Neuronal stem cell (in vitro differentiated cells): ENCODE measurements at places on chromosomes 5 and 9.

- DNase-seq = no peak
Measured at GRCh38 chr5:67308988-67309688, 112.5 kb upstream of the CD180 start.

DNA sequence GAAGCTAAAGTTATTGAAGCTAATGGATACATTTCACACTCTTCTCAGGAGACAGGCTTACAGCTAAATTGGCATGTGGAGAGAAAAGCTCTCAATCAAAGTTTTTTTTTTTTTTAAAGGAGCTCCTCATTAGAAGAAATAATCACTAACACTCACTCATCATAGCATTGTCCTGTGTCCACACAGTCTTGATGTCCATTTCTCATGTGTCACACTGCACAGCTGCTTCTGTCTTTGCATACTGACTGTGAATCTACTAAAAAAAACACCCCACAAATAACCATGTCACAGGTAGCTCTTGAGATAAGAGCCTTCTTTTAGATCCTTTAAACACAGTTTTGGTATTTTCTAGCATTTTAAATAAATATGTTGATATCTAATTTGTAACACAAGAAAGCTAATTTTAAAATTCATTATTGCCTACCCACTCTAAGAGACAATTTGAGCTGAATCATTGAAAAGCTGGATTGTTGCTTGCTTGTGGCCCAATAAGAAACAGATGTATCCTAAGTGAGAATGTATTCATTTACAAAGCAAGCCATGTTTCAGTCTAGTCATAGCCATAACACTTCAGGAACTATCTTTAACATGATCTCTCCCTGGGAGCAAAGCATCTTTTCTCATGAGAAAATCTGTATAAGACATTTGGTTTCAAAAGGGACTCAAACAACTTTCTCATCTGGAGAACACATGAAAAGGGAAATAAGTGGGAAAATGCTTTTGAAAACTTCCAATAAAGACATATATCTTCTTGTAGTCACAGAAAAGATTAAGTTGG lies 48.1 kb upstream of the PCSK1 start:
- no peak for DNase-seq

DNA sequence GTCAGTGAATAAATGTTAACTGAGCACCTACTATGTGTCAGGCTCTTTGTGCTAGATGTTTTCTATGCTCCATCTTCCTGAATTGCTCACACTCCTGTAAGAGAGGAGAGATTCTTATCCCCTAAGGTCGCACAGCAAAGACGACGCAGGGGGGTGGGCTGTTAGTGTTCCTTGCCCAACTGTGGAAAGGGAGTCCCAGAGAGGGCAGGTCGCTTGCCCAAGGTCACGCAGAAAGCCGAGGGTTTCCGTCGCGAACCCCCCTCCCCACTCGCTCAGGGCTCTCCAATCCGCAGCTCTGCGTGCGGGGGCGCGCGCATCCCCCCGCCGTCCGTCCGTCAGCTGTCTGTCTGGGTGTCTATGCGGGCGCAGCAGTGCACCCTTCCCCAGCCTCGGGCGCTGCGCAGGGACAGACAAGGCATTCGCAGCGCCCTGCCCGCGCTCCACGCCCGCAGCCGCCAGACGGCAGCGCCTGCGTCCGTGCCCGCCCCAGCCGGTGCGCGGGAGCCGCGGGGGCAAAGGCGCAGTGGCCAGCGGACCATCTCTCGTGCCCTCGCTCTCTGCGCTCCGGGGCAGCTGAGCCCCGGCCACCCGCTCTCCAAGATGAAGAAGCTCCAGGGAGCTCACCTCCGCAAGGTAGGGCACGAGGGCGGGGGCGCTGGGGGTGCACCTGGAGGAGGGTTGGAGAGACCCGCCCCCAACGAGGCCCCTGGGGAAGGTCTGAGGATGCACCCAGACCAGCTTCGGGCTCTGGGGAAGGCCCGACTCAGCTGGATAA lies at the start of gene SLC6A7:
Gene SLC6A7 (plus strand): TSS at position 335 of the 775 bp plus-strand sequence. CDS start 266 bp downstream, at position 601.
- DNase-seq = no peak

- DNase-seq = no peak
Measured at GRCh38 chr5:32384621-32385020, 59.9 kb downstream of the ZFR start.

GRCh38 chr5:137822158-137822764 lies 45.4 kb upstream of the MYOT start:
- peak; percentile 52 for DNase-seq

GRCh38 chr5:132050661-132051552 lies 9.5 kb upstream of the IL3 start:
- no peak for DNase-seq

DNA sequence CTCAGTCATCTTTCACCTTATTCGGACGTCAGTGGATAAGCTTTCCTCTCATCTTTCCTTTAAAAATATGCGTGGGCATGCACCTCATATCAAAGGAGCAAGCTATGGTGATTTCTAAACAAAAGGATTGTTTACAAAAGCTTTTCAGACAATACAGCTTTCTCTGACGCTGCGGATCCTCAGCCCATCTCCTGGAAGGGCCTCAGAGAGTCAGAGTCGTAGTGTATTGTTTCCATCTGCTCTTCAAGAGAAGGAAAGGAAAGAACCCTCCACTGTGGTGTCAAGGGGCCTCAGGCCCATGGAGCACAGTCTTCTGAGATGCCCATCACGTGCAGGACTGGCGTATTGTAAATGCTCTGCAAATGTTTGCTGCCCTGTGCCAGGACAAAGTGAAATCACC lies 163.4 kb upstream of the MAP1B start:
- DNase-seq = no peak

- DNase-seq = no peak
Measured at GRCh38 chr9:122281368-122281767, 16.7 kb downstream of the MRRF start.

GRCh38 chr5:57054671-57055070 lies 102.7 kb upstream of the MIER3 start:
- no peak for DNase-seq

- no peak for DNase-seq
Measured at GRCh38 chr9:129750013-129750638, 2.7 kb downstream of the PTGES start.

- no peak for DNase-seq
Measured at GRCh38 chr5:59036274-59036961, 453.5 kb downstream of the RAB3C start.

DNA sequence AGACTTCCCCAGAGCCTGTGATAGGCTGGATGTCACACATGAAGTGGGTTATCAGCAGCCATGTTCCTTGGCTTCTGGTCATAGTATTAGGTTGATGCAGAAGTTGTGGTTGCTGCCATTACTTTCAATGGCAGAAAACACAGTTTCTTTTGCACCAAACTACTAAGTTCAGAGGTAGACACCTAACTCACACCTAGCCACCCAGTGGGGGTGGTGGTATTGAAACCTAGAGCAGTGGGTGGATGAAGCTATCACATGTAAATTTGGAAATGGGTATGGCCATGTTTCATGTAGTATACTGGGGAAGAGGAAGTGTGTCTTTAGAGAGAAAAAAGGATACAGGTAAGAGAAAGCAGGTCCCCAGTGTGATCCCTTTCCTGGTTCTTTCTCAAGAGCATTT lies 347.9 kb upstream of the SEMA6A start:
- DNase-seq = no peak

DNA sequence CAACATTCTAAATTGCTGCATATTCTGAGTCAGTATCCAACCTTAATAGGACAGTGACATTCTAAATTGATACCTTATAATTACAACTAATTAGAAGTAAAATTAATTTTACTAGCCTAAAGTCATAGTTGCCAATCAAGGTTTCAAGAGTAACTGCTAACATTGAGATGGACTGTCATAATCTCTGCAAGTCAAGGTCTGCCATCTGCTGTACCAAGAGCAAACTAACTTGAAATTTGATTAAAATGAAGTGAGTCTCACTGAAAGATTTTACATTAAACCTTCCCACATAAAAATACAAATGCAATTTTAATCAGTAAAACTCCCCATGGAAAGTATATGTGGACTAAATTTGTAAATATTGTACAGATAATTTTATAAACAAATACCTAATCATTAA lies 235.3 kb downstream of the PRDM9 start:
- DNase-seq = no peak

GRCh38 chr5:40551496-40552491 lies 127.9 kb upstream of the PTGER4 start:
- DNase-seq = no peak

GRCh38 chr5:78221964-78222451 lies 72.5 kb downstream of the AP3B1 start:
- DNase-seq = no peak

DNA sequence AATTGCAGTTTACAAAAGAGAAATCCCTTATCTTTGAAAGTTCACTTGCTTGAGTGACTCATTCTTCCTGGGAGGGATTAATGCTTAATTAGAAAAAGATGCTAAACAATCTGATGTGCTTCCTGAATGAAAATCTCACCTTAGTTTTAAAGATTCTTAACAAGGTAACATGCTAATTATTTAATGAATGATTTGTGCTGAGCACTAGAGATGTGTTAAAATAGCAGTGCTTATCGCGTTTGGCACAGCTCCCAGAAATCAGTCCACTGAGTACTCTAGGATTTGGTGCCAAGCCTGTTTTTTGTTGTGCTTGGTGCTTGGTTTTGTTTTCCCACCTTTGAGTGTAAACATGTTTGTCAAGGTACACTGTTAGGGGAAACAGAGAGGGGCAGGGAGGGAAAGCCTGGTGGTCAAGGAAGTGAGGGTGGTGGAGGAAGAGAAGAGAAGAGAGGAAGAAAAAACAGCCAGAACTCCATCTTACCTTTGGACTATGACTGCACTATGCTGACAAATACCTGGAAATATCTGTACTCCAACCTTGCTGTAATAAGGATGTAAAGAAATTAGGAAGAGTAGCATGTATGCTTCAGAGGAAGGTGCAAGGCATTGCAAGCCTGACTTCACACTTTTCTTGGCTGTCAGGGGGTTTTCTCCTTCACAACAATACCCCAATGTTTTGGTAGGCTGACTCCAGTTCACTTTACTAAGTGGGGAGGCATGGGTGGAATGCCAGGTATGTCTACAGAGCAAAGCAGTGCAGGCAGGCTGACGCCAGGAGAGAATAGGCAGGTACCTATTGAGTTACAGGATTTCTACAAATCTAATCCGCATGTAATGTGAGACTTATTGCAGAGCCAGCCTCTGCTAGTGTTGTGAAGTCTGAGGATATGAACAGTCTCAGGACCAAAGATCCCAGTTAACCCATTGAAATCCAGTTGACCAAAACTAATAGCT lies 157.2 kb upstream of the ISL1 start:
- peak; percentile 24 for DNase-seq

- no peak for DNase-seq
Measured at GRCh38 chr5:81212211-81212751, 20.8 kb upstream of the CKMT2 start.
